Activated CD4-positive, alpha-beta T cell treated with anti-CD3 and anti-CD28 coated beads, Interleukin-2, amount 50 U/mL, for 16 hours (primary cell): ENCODE measurements at places on chromosomes 4 and X.

DNA sequence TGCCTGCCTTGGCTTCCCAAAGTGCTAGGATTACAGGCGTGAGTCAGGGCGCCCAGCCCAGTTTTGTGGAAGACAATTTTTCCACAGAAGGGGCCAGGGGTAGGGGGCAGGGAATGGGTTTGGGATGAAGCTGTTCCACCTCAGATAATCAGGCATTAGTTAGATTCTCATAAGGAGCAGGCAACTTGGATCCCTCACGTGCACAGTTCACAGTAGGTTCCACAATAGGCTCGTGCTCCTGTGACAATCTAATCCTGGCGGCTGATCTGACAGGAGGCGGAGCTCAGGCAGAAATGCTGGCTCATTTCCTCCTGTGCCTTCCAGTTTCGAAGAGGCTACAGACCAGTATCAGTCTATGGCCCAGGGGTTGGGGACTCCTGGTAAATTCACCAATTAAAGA lies 491.6 kb upstream of the AADAT start:
- no peak for DNase-seq

- no peak for DNase-seq
Measured at GRCh38 chrX:6226596-6227452, 1.8 kb downstream of the NLGN4X start.

DNA sequence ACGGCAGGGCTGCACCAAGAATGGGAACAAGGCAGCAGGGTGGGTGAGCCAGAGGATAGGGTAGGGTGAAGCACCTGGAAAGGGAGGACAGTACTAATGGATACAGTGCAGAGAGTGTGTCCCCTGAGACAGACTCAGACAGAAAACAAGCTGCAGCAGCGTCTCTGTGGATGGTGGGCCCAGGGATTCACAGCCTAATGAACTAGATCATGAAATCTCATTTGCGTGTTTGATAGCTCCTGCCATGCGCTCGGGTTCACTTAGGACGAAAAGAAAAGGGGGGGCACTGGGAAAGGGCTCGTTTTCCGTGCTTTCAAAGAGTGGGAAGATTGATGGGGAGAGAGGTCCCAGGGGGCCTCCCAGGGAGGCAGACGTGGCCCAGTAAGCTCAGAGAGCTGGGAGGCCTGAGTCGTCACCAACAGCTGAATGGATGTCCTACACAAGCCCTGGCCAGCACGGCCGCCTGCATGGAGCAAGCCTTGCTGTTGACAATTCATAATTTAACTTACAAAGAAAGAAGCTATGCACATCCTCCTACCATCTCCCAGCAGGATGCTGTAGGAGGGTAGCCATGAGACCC lies 446.9 kb downstream of the BCOR start:
- no peak for DNase-seq

DNA sequence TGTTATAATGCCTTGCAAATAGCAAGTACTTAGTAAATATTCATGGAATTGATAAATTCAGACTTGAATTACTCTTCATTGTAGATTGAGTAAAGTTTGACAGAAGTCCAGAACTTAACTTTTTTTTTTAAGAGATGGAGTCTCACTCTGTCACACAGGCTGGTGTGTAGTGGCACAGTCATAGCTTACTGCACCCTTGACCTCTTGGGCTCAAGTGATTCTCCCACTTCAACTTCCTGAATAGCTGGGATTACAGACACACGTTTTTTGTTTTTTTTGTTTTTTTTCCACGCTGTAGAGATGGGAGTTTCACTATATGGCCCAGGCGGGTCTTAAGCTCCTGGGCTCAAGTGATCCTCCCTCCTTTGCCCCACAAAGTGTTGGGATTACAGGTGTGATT lies 32.1 kb downstream of the UBE2K start:
- DNase-seq = no peak

- no peak for DNase-seq
Measured at GRCh38 chr4:106659371-106659770, 290.8 kb upstream of the GIMD1 start.

DNA sequence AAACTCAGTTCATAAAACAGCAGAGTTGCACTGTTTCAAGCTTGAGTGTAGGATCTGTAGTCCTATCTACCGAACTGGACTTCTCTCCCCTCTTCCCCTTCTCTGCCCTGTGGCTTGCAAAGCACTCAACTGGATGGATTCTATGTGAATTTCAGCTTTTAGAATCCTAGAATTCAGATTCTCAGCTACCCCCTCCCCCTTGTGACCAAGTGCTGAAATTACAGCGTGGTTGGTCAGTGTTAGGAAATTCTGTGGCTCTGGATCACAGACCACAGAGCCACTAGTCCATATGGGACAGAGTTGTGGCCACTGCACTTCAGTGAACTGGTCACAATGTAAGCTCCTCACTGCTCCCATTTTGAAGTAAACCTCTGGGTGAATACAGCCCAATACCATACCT lies 64.6 kb upstream of the TRPC5 start:
- no peak for DNase-seq

GRCh38 chr4:154961263-154961662 lies 180.2 kb downstream of the RBM46 start:
- DNase-seq = no peak

GRCh38 chrX:104641176-104641575 lies 75.2 kb downstream of the IL1RAPL2 start:
- DNase-seq = peak; percentile 4

GRCh38 chr4:121138039-121138825 lies 25.9 kb downstream of the TNIP3 start:
- peak; percentile 48 for DNase-seq

DNA sequence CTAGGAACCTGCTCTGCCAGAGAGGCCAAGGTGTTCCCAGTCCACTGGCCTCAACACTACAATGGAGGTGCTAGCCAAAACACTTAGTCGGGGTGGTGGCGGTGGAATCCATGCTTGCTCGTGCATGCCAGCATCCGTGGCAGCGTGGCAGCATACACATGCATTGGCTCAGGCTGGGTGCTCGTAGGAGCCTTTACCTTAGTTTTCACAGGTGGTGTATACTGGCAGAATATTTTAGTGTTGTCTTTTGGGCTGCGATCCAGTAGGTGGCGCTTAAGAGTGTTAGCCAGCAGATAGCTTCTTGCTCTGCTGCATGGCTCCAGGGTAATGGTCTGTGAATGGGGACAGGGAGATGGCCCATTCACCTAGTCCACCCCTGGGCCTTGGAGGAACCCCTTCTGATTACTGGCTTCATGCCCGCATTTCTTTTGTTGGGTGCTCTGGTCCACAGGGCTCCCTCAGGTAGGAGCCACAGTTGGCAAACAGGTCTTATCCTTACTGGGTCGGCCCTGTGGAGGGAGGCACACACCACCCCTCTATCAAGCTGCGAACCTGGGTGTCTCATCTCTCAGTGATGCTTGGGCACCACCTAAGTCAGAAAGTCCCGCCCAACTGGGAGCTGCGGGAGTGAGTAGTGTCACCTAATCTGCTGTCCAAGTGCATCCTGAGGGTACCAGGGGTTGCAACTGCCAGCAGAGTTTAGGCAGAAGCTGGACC lies 40.0 kb downstream of the RIPPLY1 start:
- DNase-seq = peak; percentile 28

GRCh38 chr4:132299841-132300240 lies 849.3 kb upstream of the PCDH10 start:
- DNase-seq = no peak

GRCh38 chr4:56410247-56411062 lies 23.2 kb upstream of the AASDH start:
- peak; percentile 58 for DNase-seq

DNA sequence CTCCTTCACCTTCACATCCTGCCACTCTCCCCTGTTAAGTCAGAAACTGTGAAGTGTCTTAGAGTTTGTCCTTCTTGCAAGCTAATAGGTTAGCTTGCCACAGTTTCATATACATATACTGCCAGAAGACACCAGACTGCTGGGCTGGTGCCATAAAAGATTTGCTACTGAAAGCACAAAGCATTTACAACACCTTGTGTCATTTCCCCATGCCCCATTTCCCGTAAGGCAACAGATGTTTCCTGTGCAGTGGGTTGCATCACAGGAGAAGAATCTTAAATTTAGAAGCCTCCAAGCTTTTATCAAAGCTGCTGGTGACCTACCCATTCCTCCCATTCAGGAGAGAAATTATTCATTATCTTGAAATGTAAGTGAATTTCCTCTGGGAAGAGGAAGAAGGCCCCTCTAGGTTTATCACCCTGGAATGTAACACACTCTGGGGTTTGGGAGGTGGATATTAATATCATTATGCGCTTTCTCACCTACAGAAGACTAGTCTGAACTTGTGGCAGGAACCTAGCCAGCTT lies 34.5 kb upstream of the RAB33B start:
- DNase-seq = peak; percentile 32

- DNase-seq = peak; percentile 53
Measured at GRCh38 chr4:80062527-80062926, 10.5 kb downstream of the ANTXR2 start.

DNA sequence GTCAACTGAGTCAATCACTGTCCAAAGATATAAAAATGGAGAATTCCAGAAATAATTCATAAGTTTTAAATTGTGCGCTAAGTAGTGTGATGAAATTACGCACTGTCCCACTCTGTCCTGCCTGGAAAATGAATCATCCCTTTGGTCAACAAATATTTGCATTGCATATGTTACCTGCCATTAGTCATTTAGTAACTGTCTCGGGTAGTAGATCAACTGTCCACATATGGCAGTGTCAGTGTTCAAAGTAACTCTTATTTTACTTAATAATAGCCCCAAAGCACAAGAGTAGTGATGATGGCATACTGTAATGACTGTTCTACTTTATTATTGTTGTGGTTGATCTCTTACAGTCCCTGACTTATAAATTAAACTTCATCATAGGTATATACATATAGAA lies 3.4 kb downstream of the YTHDC1 start:
- DNase-seq = peak; percentile 5

GRCh38 chr4:97215409-97215941 lies 927.8 kb downstream of the STPG2 start:
- no peak for DNase-seq

DNA sequence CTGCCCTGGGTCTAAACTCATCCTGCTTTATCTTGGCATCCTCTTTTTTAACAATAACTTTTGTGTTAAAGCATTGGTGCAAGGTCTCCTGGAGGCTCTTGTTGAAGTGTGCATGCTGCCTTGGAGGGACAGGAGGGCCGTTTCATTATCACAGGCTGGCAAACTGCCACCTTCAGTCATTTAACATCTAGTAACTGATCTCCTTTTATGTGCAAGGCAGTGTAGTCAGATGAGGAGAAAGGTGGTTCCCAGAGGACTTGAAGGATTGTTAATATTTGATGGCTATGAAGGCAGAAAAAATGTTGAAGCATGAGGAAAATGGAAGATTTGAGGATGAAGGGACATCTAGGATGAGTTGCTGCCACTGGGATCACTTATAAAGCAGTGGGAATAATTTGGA lies 439.4 kb downstream of the RAPGEF2 start:
- DNase-seq = no peak

- DNase-seq = no peak
Measured at GRCh38 chrX:97564496-97564895, 680.8 kb downstream of the RPA4 start.

GRCh38 chrX:12975991-12976558 lies 1.2 kb downstream of the TMSB4X start:
- no peak for DNase-seq

- DNase-seq = no peak
Measured at GRCh38 chrX:49947781-49948180, 25.4 kb downstream of the CLCN5 start.

DNA sequence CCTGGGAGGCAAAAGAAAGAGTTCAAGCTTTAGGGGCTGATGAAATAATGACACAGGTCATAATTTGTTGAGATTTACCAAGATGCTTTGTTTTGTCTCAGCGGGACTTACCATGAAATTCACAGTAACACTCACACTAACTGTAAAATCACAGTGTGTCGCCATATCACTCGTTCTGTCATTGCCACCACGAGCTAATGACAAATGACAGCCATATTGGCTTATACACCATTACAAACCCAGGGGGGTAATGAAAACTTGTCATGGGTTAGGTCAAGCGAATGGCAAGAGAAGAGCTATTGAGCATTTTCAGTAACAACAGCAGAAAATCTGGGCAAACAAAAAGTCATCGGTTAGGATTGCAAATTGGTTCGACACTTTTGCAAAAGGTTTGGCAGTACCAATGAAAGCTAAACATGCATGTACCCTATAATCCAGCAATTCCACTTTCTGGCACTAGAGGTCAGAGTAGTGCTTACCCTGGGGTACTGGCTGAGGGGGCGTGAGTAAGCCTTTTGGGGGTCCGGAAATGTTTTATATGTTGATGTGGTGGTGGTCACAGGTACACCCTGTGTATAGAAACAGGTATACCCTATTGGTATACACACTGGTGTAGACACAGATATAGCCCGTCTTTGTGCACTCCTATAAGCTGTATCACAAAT lies 83.9 kb upstream of the RAI2 start:
- peak; percentile 29 for DNase-seq

- DNase-seq = no peak
Measured at GRCh38 chr4:111689214-111689613, 456.0 kb upstream of the FAM241A start.

DNA sequence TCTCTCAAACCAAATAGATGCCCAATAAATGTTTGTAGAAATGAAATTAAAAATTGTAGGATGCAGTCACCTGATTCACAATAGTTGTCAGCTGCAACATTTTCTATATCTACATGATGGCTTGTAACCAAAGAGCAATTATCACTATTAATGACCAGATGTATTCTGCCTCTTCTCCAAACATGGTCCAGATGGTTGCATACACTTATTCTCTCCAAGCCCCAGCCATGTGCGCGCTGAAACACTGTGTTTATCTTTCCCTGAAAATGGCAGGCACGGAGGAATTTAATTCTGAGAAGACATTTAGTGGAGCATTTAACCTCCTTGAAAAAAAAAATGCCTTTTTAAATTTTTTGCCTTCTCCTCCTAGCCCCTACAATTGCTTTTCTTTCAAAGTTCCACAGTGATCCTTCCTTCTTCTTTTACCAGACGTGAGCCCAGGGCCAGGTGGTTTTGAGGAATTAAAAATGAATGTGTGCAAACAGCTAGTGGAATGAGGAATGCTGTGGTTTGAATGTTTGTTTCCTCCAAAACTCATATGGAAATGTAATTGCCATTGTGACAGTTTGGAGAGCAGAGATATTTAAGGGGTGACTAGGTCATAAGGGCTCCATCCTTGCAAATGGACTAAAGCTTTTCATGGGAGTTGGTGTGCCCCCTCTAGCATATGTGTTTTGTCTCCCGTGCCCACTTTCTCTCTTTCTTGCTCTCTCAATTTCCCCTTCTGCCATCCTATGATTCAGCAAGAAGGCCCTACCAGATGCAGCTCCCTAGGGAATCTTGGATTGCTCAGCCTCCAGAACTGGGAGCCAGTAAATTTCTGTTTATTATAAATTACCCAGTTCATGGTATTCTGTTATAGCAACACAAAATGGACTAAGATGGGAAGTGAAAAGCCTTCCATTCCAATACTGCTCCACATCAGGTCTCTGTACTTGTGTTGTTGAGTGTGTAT lies 136.0 kb downstream of the GABRB1 start:
- DNase-seq = no peak
